Activated naive CD4-positive, alpha-beta T cell treated with anti-CD3 and anti-CD28 coated beads, Interleukin-2, amount 50 U/mL, for 72 hours (primary cell): ENCODE measurements at places on chromosomes 7 and 10.

- no peak for DNase-seq
Observed at GRCh38 chr7:106073701-106074100, 38.4 kb downstream of the SYPL1 start.

DNA sequence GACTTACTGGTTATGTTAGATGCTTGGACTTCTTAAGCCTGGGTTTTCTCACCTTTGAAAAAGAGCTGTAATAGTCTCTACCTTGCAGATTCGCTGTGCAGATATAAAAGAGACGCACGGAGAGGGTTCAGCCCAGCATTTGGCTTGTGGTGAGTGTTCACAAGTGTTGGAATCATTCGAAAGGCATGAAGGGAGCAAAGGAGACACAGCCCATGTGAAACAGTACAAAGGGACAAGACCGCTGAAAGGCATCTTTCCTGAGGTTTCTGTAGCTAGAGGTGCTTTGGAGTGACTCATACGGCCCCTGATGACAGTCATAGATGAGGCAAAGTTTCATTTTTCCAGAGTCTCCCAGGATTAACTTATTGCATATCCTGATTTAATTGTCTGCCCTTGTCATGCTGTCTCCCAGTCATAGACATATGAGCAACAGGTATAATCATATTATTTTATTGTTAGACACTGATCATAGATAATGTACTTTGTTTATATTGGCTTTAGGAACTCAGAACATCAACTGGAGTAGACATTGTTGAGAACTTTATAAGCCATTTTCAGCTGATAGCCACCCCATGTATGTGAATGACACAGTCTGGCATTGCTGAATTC is 171.1 kb downstream of the ADRA2A start:
- DNase-seq, result no peak

GRCh38 chr10:75062506-75063299 is 48.8 kb upstream of the SAMD8 start:
- no peak for DNase-seq

GRCh38 chr10:58175990-58176900 is 91.4 kb downstream of the IPMK start:
- DNase-seq, result no peak

DNA sequence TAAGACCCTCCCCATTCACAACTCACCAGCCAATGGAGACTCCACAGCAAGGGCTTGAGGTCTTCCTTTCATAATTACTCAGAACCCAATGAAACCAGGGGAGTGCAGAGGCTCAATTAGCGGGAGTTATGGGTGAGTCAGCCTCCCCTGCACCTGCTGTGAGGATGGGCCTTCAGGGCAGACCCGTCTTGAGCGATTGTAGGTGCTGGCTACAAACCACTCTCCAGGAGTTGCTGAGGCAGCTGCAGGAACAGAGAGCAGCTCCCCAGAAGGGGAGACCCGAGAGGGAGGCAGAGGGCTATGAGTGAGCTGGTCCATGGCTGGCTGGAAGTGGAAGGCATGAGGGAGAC is 58.5 kb upstream of the SORCS3 start:
- DNase-seq, result no peak

- DNase-seq, result no peak
Observed at GRCh38 chr7:84297616-84298015, 103.0 kb upstream of the SEMA3A start.

DNA sequence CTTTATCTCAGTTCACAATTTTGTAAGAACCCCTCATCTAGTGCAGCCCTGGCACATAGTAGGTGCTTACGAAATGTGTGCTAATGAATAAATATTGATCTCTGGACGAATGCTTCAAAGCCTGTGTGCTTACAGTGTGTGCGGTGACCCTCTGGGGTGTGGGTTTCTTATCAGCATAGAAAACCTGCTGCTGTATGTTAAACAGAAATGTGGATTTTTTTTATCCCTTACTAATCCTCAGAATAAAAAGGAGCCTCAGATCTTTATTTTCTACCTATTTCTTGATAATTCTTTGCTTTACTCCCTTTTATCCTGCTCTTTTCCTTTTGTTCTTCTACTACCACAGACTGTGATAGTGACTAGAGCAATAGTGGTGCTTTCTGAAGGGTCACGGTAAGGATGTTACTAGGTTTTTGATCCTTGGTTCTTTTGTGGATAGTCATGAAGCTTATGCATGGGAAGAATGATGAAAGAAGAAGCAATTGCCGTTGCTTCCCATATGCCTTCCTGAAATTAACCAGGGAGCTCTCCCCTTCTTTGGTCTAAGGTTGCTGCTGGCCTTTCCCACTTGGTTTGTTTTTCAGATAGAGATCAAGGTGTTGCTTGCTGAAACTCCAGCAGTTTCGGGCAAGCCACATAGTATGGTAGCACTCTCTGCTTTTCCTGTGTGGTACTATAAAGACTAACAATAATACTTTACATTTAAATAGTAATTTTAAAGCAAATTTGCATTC is 44.7 kb downstream of the SPAG6 start:
- no peak for DNase-seq

GRCh38 chr10:95411635-95412034 is 120.8 kb upstream of the PDLIM1 start:
- DNase-seq, result no peak
